ENCODE measurements at places on chromosomes 12 and 14. TPM values are rescaled to one million over a fixed set of nuclear protein-coding genes. Genes with fewer than 3 reads are reported as not detected.

FAM186B gene
- 0.12 TPM for total RNA-seq

FOXM1 gene
- total RNA-seq: 0.44 TPM

CDH24 gene
- total RNA-seq: 1.6 TPM

LIN7A gene
- not detected for total RNA-seq

RASSF9 gene
- not detected for total RNA-seq

CLEC6A gene
- total RNA-seq: not detected

POTEG gene
- not detected for total RNA-seq

IQSEC3 gene
- total RNA-seq: 0.84 TPM

BDKRB1 gene
- not detected for total RNA-seq

NPFF gene
- total RNA-seq: not detected

RIPK3 gene
- 63.0 TPM for total RNA-seq

PMCH gene
- total RNA-seq: not detected

TXNRD1 gene
- 64.5 TPM for total RNA-seq

LMNTD1 gene
- not detected for total RNA-seq

MGST1 gene
- total RNA-seq: 2.3 TPM

RTL1 gene
- not detected for total RNA-seq

EPYC gene
- total RNA-seq: not detected

RNF212B gene
- total RNA-seq: not detected

GPR84 gene
- not detected for total RNA-seq

TSPAN8 gene
- not detected for total RNA-seq

TAS2R46 gene
- total RNA-seq: 1.1 TPM

OXA1L gene
- total RNA-seq: 129 TPM

GRIN2B gene
- total RNA-seq: not detected

CAMKK2 gene
- total RNA-seq: 20.0 TPM

MLH3 gene
- total RNA-seq: 24.9 TPM

NDUFB1 gene
- 96.0 TPM for total RNA-seq
